ENCODE measurements at places on chromosomes 4 and X. TPM values are rescaled to one million over a fixed set of nuclear protein-coding genes. Genes with fewer than 3 reads are reported as not detected.

DNA sequence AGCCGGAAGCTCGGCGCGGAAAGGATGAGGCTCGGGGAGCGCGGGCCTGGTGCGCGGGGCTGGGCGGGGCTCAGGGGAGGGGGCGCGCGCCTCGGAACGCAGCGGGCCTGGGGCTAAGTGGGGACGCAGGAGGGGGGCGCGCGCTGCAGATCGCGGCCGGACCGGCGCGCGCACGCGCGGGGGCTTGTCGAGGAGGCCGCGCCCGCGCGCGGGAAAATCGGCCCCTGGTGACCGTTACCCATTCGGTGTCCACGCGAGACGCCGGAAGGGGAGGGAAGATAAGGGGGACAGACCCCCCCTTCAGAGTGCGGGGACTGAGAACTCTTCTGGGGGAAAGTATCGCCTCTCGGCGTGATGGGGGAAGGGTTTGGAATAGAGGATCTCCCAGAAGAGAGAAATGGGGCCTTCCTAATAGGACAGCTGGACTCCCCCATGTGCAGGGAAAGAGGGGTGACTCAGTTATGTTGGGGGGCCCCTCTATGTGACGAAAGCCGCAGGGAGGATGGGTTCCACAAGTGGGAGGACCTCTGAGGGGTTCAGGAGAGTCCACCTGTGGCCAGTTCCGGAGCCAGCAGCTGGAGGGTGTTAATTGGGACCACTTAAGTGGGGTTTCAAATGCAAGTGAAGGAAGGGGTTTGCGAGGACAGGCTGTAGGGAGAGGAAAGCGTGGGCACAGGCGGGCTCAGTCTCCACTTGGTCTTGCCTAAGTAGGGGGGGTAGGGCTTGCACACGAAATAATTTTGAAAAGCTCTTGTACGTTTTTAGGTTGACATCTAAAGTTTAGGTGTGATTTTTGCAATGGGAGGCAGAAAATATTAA is 584 bp downstream of the SUV39H1 start:
- H3K4me1 ChIP-seq = no peaks in the 10 kb centered on the region
- H3K27ac ChIP-seq = no peak overlapping the region
- no peak for DNase-seq

DNA sequence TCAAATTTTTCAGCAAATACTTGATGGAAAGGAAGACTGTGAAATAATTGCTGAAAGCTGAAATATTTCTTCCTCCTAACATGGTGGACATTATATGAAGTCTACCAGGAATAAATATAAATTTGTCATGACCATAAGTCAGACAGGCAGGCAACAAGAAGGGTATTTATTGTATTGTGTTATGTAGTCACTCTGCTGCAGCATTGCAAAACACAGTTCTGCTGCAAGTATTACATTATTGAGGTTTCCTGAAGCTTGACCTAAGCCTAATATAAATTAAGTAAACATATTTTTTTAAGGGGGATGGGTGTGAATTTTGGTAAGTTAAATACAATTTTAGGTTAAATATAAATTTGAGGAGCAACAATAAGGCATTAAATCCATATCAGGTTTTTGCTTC is 60.2 kb upstream of the MAOA start:
- no peaks in the 10 kb centered on the region for H3K4me1 ChIP-seq
- no peaks in the 10 kb centered on the region for H3K36me3 ChIP-seq
- no peak for DNase-seq
- H3K27me3 ChIP-seq = no peaks in the 10 kb centered on the region
- H3K27ac ChIP-seq = no peak overlapping the region

- H3K27me3 ChIP-seq = no peaks in the 10 kb centered on the region
- peak; percentile 62 for DNase-seq
- H3K4me3 ChIP-seq = no peak overlapping the region
- H3K27ac ChIP-seq = no peak overlapping the region
Observed at GRCh38 chr4:657338-657833, 16.7 kb downstream of the ATP5ME start.

DNA sequence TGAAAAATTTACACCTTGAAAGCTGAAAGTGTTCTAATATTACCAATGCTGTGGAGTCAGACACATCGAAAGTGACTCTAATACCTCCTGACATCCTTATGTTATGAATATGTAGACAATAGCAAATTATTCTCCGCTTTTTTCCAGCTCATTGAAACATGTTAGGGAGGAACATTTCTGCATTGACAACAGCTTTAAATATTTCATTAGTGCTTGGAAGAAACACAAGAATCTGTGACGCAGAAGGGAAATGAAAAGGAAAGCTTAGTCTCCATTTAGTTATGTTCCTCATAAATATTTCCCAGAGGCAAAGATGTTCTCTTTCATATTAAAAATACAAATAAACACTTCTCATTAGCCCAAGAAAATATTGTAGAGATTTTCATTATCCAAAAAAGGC is 55.8 kb upstream of the CD99 start:
- H3K27me3 ChIP-seq = no peaks in the 10 kb centered on the region
- no peaks in the 10 kb centered on the region for H3K4me1 ChIP-seq
- H3K36me3 ChIP-seq = peaks cover 3% of the 10 kb centered on the region
- DNase-seq = no peak

EPGN gene
- total RNA-seq = not detected

TEX13D gene
- not detected for total RNA-seq
